Vagina (tissue), 2 donors: ENCODE measurements at places on chromosomes 5 and 9. TPM values are rescaled to one million over a fixed set of nuclear protein-coding genes. Genes with fewer than 3 reads are reported as not detected.

DNA sequence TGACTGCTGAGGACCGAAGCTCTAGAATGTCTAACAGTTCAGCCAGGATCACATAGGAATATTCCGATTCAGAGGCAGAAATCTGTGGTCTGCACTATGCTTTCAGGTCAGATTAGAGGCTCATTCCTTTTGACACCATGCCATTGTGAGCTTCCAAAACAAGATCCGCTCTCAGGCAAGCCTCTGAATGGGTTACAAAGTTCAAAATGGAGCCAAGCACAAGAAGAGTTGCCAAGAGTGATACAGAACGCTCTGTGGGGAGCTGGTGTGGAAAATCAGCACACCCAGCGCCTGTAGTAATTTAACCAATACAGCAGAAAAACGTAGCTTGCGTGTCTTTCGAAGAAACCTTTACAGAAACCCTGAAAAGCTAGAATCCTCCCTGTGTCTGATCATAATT is 33.3 kb upstream of the FAT2 start:
- no peak for DNase-seq
- H3K4me1 ChIP-seq: peaks cover 34% of the 10 kb centered on the region
- H3K27ac ChIP-seq: no peak overlapping the region
- H3K27me3 ChIP-seq: no peaks in the 10 kb centered on the region
- H3K36me3 ChIP-seq: no peaks in the 10 kb centered on the region

GRCh38 chr9:114696814-114697544 is 15.0 kb upstream of the TEX48 start:
- no peak overlapping the region for H3K4me3 ChIP-seq
- H3K36me3 ChIP-seq: no peaks in the 10 kb centered on the region
- H3K4me1 ChIP-seq: peaks cover 14% of the 10 kb centered on the region
- no peak for DNase-seq
- no peaks in the 10 kb centered on the region for H3K27me3 ChIP-seq
- no peak overlapping the region for H3K27ac ChIP-seq

DNA sequence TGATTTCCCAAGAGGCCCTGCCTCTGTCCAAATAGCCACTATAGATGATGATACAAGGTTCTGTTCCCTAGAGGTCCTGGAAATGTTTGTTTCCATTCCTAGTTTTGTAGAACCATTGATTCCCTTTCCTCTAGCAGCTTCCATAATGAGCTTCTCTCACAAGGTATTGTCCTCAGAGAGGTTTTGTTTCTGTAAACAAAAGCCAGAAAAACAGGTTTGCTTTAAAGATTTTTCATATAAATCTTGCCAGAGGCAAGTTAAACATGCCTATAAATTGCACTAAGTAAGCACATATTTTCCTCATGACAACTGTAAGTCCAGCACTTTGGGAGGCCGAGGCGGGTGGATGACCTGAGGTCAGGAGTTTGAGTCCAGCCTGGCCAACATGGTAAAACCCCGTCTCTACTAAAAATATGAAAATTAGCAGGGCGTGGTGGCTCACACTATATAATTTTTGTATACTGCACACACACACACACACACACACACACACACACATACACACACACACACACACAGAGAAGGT is 1787.7 kb downstream of the EFNA5 start:
- no peaks in the 10 kb centered on the region for H3K36me3 ChIP-seq
- no peak for DNase-seq
- H3K27ac ChIP-seq: no peak overlapping the region

DNA sequence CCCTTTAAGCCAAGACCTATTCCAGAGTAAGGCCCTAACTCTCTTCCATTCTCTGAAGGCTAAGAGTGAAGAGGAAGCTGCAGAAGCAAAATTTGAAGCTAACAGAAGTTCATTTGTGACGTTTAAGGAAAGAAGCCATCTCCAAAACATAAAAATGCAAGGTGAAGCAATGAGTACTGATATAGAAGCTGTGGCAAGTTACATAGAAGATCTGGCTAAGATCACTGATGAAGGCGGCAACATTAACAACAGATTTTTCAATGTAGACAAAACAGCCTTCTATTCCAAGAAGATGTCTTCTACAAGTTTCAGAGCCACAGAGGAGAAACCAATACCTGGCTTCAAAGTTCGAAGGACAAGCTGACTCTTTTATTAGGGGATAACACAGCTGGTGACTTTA is 1143.4 kb downstream of the CDH12 start:
- no peak for DNase-seq
- no peak overlapping the region for H3K27ac ChIP-seq
- H3K27me3 ChIP-seq: no peaks in the 10 kb centered on the region
- no peaks in the 10 kb centered on the region for H3K36me3 ChIP-seq
- no peak overlapping the region for H3K4me3 ChIP-seq

- H3K27me3 ChIP-seq: no peaks in the 10 kb centered on the region
- peak overlapping the region; percentile 77 for H3K4me3 ChIP-seq
- DNase-seq: no peak
- H3K36me3 ChIP-seq: no peaks in the 10 kb centered on the region
Measured at GRCh38 chr9:78030553-78031443, 813 bp downstream of the GNAQ start.

DNA sequence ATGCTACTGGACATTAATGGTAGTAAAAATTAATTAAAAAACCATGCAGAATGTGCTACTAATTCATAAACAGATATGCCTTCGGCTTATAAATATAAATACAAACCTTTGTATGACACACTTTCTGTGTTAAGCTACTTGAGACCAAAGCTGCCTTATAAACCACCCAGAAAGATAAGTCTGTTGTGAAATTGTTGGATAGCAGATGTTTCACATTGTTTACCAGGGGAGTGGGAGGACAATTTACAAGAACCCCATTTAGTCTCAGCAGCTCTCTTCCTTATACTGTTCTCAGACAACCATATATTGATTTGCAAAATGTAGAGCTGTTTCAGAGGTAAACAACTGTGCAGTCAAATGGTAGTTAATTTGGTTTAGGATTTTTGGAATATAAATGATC is 524.4 kb downstream of the PRR16 start:
- DNase-seq: no peak
- no peaks in the 10 kb centered on the region for H3K27me3 ChIP-seq
- no peaks in the 10 kb centered on the region for H3K36me3 ChIP-seq
- H3K4me3 ChIP-seq: no peak overlapping the region

DNA sequence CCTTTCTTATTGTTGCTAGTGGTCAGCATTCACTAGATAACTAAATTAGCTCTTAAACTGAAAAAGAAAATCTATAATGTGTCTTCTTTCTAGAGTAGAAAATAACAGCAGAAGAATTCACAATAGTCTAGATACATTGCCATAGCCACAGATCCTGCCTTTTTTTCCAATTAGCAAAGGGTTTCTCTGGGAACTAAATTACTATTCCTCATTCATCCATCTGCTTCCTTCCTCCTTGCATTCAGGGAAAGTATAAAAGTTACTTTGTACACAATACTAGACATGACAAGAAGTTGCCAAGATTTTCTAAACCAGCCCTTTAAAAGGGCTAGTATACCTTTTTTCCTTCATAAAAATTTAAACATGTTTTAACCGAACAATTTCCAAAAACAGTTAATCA is 21.2 kb upstream of the WDR41 start:
- no peaks in the 10 kb centered on the region for H3K4me1 ChIP-seq
- no peak overlapping the region for H3K27ac ChIP-seq
- no peaks in the 10 kb centered on the region for H3K36me3 ChIP-seq
- DNase-seq: no peak

DNA sequence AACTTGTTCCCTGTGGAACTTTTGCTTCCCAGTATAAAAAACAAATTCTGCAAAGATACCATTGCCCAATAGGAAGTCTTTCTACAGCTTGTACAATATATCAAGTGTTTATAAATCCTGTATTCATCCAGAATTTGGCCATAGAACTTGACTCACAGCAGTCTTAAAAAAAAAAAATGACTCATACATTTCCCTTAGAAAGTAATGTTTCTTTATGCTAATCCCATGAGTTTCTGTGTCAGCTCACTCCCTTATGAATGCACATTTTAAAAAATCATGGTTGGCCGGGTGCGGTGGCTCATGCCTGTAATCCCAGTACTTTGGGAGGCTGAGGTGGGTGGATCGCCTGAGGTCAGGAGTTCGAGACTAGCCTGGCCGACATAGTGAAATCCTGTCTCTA is 89.3 kb upstream of the DMRT1 start:
- no peaks in the 10 kb centered on the region for H3K36me3 ChIP-seq
- H3K27me3 ChIP-seq: no peaks in the 10 kb centered on the region
- H3K27ac ChIP-seq: peak overlapping the region; percentile 67
- no peak overlapping the region for H3K4me3 ChIP-seq
- peaks cover 50% of the 10 kb centered on the region for H3K4me1 ChIP-seq
- peak; percentile 19 for DNase-seq

GRCh38 chr5:16754601-16755000 is 137.8 kb upstream of the RETREG1 start:
- no peaks in the 10 kb centered on the region for H3K27me3 ChIP-seq
- H3K27ac ChIP-seq: no peak overlapping the region
- no peaks in the 10 kb centered on the region for H3K36me3 ChIP-seq
- H3K4me3 ChIP-seq: no peak overlapping the region
- no peaks in the 10 kb centered on the region for H3K4me1 ChIP-seq
- no peak for DNase-seq

- H3K4me1 ChIP-seq: no peaks in the 10 kb centered on the region
- H3K36me3 ChIP-seq: no peaks in the 10 kb centered on the region
- DNase-seq: no peak
- no peak overlapping the region for H3K4me3 ChIP-seq
Measured at GRCh38 chr9:87350915-87351314, 146.8 kb upstream of the DAPK1 start.

DNA sequence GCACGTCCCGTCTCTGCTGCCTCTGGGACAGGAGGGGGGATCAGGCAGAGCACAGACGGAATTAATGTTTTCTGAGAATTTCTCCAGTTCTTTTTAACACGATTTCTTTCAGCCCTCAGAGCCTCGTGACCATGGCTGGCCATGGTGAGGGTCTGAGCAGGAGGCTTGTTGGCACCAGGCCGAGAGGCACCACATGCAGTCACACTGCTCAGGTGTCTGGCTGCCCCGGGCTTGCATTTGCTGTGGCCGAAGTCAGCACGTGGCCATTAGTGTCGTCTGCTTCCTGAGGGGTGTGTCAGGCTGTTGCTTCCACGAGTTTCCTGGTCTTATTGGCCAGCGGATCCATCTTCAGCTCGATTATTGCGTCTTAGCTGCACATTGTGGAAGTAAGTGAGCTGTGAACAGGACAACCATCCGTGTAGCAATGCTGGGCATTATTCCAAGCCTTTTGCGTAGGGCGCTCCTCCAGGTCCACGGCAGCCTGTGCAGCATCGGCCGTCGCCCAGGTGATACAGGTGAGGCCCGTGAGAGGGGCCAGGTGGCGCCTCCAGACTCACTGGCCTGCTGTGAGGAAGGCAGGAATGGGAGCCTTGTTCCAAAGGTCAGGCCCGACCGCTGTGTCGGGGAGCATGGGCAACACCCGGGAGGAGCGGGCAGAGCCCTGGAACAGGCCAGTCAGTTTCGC is 114.2 kb upstream of the CACNA1B start:
- no peak overlapping the region for H3K27ac ChIP-seq
- no peaks in the 10 kb centered on the region for H3K36me3 ChIP-seq
- DNase-seq: no peak
- H3K4me1 ChIP-seq: no peaks in the 10 kb centered on the region
- no peaks in the 10 kb centered on the region for H3K27me3 ChIP-seq

GRCh38 chr5:134603059-134603458 is 29.6 kb downstream of the SAR1B start:
- no peaks in the 10 kb centered on the region for H3K4me1 ChIP-seq
- no peak overlapping the region for H3K4me3 ChIP-seq
- no peaks in the 10 kb centered on the region for H3K27me3 ChIP-seq
- DNase-seq: no peak
- no peak overlapping the region for H3K27ac ChIP-seq

DNA sequence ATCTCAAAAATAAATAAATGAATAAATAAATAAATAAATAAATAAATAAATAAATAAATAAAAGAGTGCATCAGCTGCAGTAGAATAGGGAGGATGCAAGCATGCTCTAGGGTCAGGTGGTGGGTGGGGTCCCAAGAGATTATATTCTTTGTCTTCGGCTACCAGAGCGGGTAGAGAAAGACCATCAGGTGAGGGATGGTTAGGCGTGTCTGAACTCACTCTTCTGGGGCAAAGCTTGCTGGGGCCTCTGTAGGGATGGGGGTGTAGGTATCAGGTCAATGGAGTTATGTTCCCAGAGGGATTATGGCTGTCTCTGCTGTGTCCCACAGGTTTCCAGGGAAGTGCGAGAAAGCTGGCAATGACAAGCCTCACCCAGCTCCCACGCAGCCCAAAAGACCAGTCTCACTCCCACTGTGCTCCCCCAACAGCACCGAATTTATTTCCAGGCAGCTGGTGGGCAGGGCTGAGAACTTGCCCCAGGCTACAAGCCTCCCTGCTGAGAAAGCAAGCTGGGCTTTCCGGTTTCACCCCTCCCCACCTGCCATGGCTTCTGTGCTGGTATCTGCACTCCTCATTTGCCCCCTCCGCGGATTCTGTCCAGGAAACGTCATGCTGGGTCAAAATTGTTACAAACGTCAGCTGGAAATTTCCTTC is 180.8 kb downstream of the LURAP1L start:
- DNase-seq: no peak
- H3K27me3 ChIP-seq: no peaks in the 10 kb centered on the region
- H3K4me3 ChIP-seq: no peak overlapping the region
- no peaks in the 10 kb centered on the region for H3K36me3 ChIP-seq
- no peak overlapping the region for H3K27ac ChIP-seq
- H3K4me1 ChIP-seq: no peaks in the 10 kb centered on the region

DNA sequence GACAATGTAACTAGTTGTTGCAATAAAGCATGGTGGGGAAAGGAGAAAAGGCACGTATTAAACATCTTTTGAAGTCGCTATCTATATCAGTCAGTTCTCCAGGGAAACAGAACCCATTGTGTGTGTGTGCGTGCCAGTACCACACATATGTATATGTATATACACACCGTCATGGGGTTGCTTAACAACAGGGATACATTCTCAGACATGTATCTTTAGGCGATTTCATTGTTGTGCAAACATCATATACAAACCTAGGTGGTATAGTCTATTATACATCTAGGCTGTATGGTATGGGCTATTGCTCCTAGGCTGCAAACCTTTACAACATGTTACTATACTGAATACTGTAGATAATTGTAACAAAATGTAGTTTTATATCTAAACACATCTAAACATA is 2.3 kb downstream of the CDKN2B-AS1 start:
- H3K4me3 ChIP-seq: no peak overlapping the region
- no peaks in the 10 kb centered on the region for H3K27me3 ChIP-seq
- H3K36me3 ChIP-seq: no peaks in the 10 kb centered on the region
- no peak for DNase-seq
- no peak overlapping the region for H3K27ac ChIP-seq
- H3K4me1 ChIP-seq: peaks cover 11% of the 10 kb centered on the region

DNA sequence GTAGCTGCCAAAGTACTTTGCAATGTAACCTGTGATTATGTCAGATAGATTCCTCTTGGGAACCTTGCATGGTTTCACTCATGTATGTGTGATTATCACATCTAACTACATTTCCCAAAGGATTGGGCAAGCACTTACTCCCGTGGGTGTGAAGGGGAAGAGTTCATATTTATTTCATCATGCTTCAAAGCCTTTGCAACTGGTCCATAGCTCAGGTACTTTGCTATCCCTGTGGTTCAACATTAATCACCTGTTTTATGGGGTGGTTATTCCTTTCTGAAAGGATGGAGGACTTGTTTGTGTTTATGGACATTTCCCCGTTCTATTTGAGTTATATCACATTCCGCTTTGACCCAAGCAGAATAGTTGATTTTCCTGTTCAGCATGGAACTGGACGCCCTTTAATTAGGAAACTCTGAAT is 13.6 kb upstream of the ERMP1 start:
- no peaks in the 10 kb centered on the region for H3K36me3 ChIP-seq
- no peak overlapping the region for H3K4me3 ChIP-seq
- no peaks in the 10 kb centered on the region for H3K27me3 ChIP-seq
- no peak overlapping the region for H3K27ac ChIP-seq
- DNase-seq: no peak

The C5orf52 gene
- total RNA-seq: not detected

The UGT3A1 gene
- not detected for total RNA-seq

The CNTNAP3B gene
- total RNA-seq: 34.1 TPM

The ARHGEF28 gene
- total RNA-seq: 41.0 TPM

The UTP15 gene
- total RNA-seq: 20.9 TPM

The POLR3G gene
- total RNA-seq: 5.4 TPM

The GPR151 gene
- not detected for total RNA-seq
